ENCODE measurements at places on chromosomes 12 and 14.

GRCh38 chr14:51609955-51610283 is 41.8 kb upstream of the FRMD6 start:
- DNase-seq: peak; percentile 43

DNA sequence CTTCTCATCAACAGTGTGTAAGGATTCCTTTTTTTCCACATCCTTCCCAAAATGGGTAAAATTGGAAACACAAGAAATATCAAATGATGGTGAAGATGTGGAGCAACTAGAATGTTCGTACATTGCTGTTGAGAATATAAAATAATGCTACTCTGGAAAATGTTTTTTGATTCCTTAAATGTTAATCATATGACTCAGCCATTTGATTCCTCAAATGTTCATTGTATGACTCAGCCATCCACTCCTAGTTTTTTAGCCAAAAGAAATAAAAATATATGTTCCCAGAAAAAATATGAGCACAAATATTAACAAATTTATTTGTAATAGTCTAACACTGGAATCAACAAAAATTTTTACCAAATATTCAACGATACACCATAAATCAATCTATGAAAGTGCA is 1108.6 kb downstream of the LRFN5 start:
- DNase-seq: peak; percentile 28

GRCh38 chr12:118536306-118536906 is 160.1 kb downstream of the SUDS3 start:
- no peak for DNase-seq

GRCh38 chr12:39372204-39372925 is 70.6 kb downstream of the KIF21A start:
- DNase-seq: no peak

DNA sequence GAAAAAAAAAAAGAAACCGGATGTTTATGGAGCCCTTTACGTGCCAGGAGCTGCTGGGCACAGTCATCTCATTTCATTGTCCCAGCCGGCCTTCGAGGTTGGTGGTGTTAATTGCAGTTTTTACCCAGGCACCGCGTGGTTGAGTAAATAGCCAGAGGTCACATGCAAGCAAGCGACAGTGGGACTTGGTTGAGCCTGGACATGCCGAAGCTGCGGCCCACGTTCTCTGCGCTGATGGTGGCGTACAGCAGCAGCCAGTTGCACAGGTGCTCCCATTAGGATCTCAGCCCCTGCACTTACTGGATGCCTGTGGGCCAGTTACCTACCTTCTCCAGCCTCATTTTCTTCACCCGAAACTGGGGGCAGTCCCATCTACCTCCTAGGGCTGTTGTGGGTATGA is 54.0 kb downstream of the TSPAN9 start:
- DNase-seq: no peak

- no peak for DNase-seq
Measured at GRCh38 chr14:105358943-105359342, 39.4 kb upstream of the TEX22 start.

DNA sequence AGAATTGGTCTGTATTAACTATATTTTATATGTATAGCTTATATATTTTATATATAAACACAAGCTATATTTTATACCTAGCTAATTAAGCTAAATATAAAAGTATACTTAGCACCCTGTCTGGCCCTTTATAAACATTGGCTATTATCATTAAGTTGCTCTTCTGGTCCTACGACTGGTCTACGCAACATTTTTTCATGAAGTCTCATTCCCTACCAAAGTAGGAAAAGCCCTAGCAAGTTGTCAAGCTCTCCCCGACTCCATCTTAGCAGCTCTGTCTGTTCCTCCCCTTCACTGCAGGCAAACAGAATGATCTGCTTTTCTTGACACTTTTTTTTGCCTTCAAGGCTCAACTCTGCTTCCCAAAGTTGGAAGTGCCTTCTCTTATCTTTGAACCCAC is 36.7 kb upstream of the ELK3 start:
- no peak for DNase-seq

- no peak for DNase-seq
Measured at GRCh38 chr14:31026077-31026449, at the start of gene STRN3. TSS of gene STRN3 (minus strand) at chr14:31026379. CDS start at chr14:31026185, 194 bp downstream.

DNA sequence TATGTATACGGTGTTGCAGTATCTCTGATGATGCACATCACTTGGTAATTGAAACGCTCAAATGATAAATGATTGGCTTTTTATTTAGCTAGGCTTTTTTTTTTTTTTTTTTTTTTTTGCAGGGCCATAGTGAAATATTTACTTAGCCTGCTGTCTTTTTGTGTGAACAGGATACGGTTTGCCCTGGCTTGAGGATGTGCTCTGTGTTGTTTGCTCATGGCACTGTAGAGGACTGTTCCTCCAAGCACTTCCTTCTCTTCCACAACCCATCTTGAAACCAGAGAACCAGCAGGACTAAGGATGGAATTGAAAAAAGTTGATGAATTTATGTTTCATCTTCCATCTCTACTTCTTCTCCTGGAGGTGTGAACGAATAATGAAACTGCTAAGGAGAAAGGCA is 15.5 kb upstream of the SSPN start:
- DNase-seq: no peak

GRCh38 chr14:55000381-55000780 is 26.5 kb downstream of the WDHD1 start:
- peak; percentile 13 for DNase-seq

DNA sequence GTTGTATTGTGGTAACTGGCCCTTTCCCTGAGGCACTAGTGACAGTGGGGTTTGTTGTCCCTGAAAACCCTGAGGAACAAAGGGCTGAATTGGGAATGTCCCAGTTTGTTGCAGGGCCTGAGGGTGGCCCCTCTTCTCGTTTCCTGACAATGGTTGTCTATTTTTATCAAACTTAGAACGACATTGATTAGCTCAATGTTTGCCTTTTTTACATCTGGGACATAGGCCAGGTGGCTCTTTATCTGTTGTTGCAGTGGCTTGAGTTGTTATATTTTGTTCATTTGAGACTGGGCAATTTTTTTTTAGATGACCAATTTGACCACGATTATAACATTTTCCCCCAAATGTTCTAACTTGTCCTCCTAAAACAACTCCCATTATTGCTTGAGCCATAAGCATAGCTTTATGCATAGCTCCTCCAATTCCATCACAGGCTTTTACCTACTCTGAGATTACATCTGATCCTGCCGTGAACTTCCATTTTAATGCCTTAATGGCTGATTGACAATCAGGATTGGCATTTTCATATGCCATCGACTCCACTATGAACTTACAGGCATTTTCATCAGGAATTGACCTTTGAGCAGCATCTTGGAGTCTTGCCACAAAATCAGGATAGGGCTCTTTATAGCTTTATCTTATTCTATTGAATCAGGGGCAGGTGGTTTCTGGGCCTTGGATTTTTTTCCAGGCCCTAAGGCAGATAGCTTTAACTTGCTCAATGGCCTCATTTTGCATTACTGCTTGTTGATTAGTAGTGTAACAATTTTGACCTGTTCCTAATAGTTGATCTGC is 604.3 kb downstream of the ALG10 start:
- DNase-seq: no peak

DNA sequence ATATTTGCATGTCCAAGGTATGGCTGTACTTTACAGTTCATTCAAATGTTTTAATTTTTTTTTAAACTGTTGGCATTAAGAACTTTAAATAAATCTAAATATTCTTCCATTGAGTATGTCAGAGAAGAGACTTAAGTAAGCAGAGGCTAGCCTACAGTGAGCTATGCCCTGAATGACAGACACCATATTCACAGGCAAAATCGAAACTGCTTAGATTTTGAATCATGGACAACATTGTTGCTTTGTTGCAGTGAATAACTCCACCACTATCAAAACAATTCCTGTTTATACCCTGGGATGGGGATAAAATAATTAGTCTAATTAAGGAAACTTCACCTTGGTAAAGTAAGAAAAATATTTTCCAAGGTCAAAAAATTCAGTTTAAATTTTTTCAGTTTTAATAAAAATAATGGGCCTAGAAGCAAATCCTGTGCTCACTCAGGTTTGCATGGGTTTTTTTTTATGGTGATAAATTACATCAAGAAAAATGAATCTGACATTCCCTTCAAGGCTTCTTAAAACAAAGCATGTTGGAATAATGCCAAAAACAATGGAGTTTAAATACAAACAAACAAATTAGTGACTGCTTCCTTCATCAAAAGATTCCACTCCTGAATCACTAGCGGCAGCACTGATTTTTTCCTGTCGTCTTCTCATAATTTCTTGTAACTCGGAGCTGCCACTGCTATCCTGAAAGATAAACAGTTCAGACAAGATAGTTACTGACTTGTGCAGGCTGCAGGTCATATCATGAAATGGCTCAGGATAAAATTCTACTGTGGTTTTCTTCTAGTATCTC is 168.2 kb downstream of the EPS8 start:
- no peak for DNase-seq

DNA sequence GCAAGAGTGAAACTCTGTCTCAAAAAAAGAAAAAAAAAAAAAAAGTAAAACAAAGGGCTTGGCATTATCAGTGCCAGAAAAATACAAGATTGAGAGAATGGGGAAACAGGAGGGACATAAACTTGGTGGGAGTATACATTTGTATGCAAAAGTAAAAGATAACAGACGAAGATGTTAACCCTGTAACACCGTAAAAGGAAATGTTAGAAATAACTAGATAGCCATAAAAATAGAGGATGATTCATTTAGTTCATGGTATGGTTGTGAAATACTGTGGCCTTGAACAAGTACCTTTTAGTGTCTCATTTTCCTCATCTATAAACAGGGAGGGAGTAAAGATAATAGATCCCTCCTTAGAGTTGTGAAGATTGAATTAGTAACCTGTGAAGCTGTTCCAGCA is 33.3 kb downstream of the ATP2A2 start:
- DNase-seq: peak; percentile 75

DNA sequence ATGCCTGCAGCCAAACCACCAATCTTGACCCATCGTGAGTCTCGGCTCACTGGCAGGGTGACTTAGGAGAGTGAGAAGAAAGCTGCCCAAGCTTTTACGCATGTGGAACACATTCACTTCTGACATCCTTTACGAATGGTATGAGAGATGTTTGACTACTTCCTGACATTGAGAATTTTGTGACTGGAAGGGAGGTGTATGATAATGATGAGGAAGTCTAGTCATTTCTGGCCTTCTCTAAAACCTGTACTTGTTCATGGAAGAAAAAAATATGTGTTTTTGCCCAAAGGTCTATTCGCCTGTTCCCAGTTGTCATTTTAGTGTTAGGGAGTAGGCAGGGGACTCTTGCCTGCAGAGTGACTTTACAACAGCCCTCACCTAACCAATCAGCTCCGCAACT is 227.2 kb upstream of the ATP2B1 start:
- DNase-seq: no peak

DNA sequence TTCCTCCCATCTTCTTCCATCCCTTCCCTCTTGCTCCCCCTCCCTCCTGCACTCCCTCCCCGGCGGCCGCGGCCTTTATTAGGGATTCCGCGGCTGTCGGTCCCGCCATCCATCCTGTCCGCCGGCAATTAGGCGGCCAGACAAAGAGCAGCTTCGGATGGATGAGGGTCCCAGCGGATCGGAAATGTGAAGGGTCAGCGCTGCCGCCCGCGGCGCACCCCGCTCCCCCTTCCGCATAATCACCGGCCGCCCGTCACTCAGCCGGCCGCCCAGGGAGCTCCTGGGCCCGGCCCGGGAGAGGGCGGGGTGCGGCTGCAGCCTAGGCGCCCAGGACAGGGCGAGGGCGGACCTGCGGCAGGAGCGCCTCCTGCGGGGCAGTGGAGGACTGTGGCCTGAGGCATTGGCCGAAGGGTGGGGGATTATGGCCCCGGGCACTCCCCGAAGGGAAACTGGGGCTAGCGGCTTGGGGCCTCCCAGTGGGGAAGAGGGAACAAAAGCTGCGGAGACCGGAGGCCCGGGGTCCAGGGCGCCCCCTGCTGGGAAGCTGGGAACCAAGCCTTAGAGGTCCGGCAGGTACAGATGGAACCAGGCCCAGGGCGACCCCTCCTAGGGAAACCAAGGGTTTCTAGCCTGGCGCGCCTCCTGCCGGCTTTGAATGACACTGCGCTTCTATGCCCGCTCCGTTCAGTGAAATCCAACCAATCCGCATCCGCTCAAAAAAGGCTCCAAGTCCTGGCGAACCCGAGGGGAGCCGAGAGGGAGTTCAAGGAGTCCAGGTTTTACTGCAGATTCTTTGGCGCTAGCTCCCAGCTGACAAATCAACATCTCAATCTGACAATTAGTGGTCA is 4.4 kb upstream of the DNAJC22 start:
- DNase-seq: peak; percentile 75

GRCh38 chr12:93121729-93122488 is 192.8 kb upstream of the EEA1 start:
- DNase-seq: peak; percentile 93

DNA sequence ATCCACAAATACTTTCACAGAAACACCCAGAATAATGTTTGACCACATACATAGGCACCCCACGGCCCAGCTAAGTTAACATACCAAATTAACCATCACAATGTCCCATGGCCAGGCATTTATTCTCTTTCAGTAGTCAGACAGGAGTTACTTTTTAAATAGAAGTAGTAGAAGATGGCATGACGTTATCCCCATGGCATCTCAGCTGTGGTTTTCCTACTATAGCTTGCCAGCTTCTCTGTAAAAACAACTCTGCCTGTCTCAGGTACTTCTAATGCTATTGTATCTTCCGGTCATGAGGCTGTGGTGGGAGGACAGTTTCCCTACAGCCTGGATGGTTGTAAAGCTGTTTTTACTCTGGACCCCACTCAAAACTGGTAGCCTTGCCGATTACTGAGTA is 19.3 kb downstream of the CTSG start:
- no peak for DNase-seq

GRCh38 chr14:32375663-32376062 is 46.6 kb downstream of the AKAP6 start:
- DNase-seq: no peak

GRCh38 chr12:117853600-117853999 is 115.2 kb downstream of the KSR2 start:
- DNase-seq: no peak

DNA sequence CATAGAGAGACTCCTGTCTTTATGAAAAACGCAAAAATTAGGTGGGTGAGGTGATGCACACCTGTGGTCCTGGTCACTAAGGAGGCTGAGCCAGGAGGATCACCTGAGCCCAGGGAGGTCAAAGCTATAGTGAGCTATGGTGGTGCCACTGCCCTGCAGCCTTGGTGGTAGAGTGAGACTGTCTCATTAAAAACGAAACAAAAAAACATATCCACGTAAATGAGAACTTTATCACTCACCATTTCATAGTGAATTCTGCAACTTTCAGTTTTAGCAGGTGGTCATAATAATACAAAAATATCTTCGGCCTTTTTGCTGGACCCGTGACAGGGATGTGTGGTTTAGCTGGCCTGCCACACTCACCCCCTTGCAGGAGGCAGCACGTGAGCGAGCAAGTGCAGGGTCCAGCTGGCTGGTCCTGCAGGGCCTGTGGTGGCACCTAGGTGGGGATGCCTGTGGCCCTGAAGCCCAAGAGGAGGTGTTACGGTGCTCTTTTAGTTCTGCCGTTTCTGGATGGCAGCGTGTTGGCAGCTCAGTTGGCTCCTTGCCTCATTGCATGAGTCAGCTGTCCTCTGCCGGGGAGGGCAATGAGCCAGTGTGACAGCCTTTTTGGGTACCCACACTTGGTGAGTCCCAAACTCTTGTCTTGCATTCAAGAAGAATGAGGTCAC is 1330.7 kb upstream of the TMEM132C start:
- DNase-seq: no peak

GRCh38 chr12:132375747-132376463 is 46.5 kb upstream of the GALNT9 start:
- DNase-seq: no peak

GRCh38 chr12:5969156-5969973 is 24.3 kb upstream of the ANO2 start:
- no peak for DNase-seq
